ENCODE measurements at places on chromosomes 1 and 21. TPM values are rescaled to one million over a fixed set of nuclear protein-coding genes. Genes with fewer than 3 reads are reported as not detected.
A peak's percentile ranks its signal among the peaks of the same experiment; 100 is the strongest.

- DNase-seq: no peak
Observed at GRCh38 chr1:66108624-66109023, 315.9 kb downstream of the PDE4B start.

GRCh38 chr1:52916241-52916975 is 5.1 kb downstream of the ECHDC2 start:
- DNase-seq: no peak

DNA sequence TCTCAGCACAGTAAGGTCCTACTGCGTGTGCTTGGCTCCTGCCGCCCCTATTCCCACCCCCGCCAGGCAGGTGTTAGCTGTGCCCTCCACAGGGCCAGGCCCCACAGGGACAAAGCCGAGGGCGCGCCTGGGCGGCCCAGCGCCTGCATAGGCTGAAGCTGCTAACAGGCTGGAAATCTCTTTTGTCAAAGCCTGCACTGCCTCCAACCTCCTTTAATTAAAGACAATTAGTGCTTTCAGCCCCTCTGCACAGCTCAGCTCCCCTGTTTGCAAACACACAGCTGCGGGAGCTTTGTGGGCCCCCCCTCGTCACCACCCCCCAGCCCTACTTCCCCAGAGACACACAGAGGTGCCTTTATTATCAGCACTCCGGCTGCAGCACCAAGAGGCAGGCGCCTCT is 95.9 kb downstream of the EPHB2 start:
- DNase-seq: no peak

DNA sequence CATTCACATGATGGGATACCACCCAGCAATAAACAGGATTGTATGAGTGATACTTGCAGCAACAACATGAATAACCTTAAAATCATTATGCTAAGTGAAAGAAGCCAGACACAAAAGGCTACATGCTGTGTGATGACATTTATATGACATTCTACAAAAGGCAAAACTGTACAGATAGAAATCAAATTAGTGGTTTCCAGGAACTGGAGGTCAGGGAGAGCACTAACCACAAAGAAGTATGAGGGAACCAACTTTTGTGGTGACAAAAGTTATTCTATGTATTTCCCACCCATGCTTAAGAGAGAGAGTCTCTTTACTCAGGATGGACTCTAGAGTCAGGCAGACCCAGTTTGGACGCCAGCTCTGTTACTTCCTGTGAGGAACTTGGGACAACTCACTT is 364.5 kb upstream of the DAB1 start:
- no peak for DNase-seq

- DNase-seq: no peak
Observed at GRCh38 chr1:16118706-16119105, 37.2 kb downstream of the EPHA2 start.

DNA sequence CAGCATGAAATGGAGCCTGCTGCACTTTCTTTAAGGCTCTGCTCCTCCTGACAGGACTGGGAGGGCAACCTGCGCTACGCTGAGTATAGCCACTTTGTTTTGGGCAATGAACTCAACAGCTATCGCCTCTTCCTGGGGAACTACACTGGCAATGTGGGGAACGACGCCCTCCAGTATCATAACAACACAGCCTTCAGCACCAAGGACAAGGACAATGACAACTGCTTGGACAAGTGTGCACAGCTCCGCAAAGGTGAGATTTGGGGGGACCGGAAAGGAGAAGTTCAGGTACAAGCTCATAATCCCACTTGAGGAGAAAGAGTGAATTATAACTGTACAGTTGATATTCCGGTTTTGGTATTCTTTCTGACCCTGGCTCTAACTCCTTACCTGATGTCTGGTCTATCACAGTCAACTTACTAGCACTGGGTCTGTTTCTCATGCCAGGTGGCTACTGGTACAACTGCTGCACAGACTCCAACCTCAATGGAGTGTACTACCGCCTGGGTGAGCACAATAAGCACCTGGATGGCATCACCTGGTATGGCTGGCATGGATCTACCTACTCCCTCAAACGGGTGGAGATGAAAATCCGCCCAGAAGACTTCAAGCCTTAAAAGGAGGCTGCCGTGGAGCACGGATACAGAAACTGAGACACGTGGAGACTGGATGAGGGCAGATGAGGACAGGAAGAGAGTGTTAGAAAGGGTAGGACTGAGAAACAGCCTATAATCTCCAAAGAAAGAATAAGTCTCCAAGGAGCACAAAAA is 5.4 kb downstream of the ANGPTL7 start:
- DNase-seq: no peak

DNA sequence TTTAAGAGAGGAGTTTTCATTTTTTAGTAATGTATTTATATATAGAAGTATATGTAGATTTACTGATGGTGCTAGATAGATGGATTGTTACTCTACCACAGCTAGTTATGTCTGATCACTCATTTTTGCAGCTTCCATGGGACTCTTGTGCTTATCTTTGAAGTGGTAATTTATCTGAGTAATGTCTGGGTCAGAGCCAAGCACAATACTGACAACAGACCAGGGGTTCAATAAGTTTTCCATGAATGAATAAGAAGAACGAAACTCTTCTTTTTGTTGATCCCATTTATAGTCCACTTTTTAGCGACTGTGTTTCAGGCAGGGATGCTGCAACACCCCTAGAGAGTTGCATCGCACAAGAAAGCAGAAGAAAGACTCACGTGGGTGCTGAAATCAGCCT is 935.2 kb downstream of the PLA2G4A start:
- no peak for DNase-seq

DNA sequence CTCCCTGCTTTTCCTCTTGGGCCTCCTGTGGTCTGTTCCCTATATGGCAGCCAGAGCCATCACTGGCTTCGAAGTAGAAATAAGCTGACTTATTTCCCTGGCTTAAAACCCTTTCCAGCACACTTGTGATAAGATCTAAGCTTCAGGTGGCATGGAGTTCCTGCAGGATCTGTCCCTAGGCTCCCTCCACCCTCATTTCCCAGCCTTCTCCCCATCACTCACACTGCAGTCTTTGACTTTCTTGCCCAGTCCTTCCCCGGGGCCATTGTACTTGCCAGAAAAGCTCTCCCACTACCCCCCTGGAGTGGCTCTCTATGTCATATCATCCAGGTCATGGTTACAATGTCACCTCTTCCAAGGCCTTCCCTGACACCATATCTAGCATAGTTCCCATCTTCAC is 55.8 kb downstream of the KCNJ6 start:
- DNase-seq: no peak

GRCh38 chr1:111361761-111362160 is 65.8 kb downstream of the OVGP1 start:
- DNase-seq: no peak

DNA sequence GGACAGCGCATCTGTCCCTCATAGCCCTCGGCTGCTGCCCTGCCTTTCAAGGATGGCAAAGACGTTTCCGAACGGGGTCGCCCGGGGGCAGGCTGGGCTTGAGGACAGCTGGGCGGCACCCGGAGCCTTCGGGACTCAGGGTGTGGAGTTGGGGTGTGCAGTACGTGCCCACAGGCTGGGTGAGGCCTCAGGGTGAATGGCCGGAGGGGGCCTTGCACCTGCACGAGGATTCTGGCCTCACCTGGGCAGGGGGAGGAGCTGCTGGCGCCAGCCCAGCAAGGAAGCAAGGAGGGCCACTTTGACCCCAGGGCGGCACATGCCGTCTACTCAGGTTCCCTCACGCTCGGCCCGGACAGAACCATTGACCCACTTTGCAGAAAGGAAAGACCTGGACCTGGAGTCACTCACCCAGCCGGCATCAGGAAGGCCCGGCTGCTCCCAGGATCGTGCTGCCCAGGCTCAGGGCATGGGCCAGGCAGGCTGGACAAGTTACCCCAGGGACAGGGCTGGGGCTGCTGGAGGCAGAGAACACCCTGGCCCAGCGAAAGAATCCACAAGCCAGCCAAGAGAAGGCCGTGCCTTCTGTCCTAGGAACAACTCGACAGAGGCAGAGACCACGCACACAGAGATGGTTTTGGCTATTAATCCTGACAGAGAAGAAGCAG is 65.1 kb upstream of the TTC34 start:
- DNase-seq: no peak

DNA sequence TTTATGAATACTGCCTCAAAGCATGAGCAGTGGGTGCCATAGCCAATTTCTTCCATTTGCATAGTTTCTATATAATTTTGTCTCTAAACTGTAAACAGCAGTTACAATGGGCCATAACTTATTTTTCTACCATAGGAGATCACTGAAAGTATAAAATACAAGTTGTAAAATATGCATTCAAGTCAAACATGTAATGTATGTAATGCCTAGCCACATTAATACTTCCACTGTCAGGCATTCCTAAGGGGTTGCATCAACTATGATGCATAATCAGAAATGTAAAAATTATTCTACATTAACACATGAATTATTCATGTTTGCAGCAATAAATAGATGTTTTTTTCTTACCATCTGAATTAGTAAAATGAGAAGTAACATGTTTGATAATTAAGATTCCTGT is 560.3 kb upstream of the ZP4 start:
- no peak for DNase-seq

GRCh38 chr1:90074970-90075391 is 80.1 kb downstream of the ZNF326 start:
- no peak for DNase-seq

DNA sequence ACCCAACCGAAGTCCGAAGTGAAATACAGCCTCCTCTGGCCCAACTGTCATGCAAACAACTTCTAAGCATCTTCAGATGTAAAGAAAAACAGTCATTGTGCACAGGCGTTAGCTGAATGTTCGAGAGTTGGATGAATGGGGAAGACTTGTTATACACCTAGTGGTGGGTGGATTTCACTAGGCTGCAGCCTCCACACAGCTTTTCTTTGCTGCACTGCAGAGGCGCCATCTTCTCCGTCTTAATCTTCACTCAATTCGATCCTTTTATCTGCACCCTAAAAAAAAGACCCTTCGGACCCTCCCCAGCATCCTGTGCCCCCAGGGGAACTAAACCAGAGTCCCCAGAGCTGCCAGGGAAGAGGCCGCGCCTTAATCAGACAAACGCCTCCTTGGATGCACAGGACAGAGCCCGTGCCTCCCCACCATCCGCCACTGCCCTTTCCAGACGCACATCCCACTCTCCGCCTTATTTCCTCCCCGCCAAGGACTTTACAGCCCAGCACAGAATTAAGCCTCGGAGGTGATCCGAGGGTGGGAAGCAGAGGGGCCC is 1.4 kb downstream of the APP start:
- peak; percentile 25 for DNase-seq

- no peak for DNase-seq
Observed at GRCh38 chr1:60283690-60284089, 210.1 kb upstream of the C1orf87 start.

DNA sequence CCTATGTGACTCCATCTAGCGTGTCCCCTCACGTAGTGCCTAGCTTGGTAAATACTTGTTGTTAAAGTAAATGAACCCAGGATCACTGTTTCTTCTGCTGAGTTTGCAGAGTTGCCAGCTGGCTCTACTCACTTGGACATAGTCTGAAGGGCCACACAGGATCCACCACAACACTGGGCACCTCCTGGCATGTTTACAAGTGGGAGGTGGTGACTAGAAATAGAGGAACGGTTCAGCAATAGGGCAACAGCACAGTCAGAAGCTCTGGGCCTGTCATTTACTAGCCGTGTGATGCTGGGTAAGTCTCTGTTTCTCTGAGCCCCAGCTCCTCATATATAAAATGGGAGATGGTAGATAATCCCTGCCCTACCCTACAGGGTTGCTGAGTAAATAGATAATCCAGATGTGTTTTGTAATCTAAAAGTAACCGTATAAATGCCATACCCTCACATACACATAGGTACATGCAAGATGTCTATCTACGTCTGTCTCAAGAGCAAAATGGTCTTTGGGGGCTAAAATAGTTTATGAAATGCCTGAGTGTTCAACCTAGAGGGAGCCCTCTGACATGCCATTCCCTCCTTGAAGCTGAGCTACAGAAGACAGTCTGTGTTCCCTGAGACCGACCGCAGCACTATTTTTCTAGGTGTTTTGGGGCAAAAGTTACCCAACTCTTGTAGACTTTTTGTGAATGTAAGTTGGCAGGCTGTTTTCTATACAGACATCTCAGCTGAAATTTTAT is 20.5 kb downstream of the RNF220 start:
- no peak for DNase-seq

GRCh38 chr1:21783679-21784603 is 992 bp upstream of the USP48 start:
- no peak for DNase-seq

- no peak for DNase-seq
Observed at GRCh38 chr1:78652019-78652560, 2.5 kb downstream of the IFI44 start.

GRCh38 chr1:111604931-111605330 is 14.7 kb upstream of the RAP1A start:
- no peak for DNase-seq

DNA sequence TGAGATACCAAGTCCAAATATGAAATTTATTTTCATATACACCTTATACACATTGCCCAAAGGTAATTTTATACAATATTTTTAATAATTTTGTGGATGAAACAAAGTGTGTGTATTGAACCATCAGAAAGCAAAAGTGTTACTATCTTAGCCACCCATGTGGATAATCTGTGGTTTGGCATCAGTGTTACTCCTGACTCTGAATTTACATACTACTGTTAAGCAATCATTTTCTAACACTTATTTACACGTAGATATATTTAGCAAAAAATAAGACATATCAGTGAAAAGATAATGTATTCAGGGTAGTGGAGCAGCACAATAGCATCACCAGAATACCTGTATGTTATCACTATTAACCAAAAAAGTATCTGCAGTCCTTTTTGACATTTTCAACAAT is 23.8 kb downstream of the DENND2D start:
- DNase-seq: no peak

GRCh38 chr1:223244366-223245103 is 101.5 kb upstream of the TLR5 start:
- DNase-seq: no peak

The UBE2Q1 gene
- 106 TPM for total RNA-seq

The PLEKHN1 gene
- total RNA-seq: 1.7 TPM

The TAS1R1 gene
- not detected for total RNA-seq

The PDZK1 gene
- total RNA-seq: not detected

The RGS1 gene
- total RNA-seq: 12.0 TPM

The KRTAP19-1 gene
- not detected for total RNA-seq

The TSPAN2 gene
- total RNA-seq: 0.34 TPM

The LAX1 gene
- total RNA-seq: 15.2 TPM

The TTC34 gene
- total RNA-seq: 1.8 TPM
